ENCODE measurements at places on chromosomes 3 and 15.

GRCh38 chr3:54079314-54079713 lies 43.0 kb upstream of the CACNA2D3 start:
- DNase-seq, result no peak

GRCh38 chr3:59553076-59553475 lies 503.3 kb upstream of the CFAP20DC start:
- DNase-seq, result no peak

- DNase-seq, result no peak
Observed at GRCh38 chr3:135917927-135918597, 47.5 kb upstream of the PPP2R3A start.

DNA sequence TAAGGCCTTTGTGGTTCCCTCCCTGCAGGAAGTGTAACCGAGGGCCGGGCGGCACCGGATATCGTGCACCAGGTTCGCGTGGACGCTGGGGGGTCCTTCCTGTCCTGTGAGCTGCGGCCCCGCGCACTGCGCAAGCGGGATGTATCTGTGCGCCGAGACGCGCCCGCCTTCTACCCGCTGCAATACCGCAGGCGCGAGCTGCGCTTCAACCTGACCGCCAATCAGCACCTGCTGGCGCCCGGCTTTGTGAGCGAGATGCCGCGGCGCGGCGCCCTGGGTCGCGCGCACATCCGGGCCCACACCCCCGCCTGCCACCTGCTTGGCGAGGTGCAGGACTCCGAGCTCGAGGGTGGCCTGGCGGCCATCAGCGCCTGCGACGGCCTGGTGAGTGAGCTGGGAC lies 35.9 kb downstream of the SAXO2 start:
- DNase-seq, result no peak

DNA sequence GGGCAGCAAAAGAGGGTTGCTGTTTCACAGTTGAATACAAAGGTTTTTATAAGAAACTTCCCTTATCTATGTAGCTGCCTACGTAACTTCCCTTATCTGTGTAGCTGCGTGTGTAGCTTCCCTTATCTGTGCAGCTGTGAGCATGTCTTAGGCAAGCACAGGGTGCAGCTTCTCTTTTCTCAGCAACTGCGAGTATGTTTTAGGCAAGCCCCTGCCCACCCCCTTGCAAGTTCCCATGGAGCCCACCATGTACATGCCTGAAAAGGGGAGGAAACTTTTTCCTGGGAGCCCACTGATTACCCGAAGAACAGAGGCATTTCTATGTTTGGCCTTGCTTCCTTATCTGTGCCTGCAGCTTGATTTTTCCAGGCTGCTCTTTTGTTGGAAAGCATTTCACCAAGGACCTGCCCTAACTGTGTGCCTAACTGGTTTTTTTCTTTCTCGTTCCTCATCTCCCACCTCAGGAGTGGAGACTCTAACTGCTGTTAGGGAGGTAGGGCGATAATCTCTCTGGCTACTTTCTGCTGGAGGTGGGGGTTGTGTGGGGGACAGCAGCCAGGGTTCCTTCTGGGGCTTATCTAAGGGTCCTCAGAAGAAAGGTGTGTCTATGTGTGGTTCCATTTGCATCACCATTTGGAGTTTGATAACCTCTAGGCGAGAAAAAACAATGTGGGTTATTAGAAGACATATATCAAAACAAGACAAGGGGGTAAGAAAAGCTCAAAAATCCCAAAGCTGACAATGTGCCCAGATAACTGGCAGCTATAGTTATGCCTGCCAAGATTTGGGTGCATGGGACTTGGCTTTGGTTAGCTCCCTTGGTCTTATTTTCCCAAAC lies 26.0 kb downstream of the SORD start:
- no peak for DNase-seq

- DNase-seq, result no peak
Observed at GRCh38 chr3:174403831-174404230, 455.3 kb upstream of the NAALADL2 start.

DNA sequence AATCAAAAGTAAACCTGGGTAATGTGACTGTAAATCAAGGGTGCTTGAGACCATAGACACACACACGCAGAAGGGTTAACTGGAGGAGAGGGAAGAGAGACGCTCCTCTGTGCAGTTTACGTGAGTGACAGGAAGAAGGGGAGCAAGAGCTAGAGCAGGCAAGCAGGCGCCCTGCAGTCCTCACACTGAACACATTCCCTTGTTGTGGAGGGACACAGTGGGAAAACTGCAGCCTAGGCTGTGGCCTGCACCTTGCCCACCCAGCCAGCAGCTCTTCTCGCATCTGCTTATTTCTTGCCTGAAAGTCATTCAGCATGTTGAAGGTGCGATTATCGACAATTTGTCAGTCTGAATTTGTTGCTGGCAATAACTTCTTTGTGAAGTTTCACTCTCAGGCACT lies 24.2 kb downstream of the SOX2 start:
- DNase-seq, result no peak

GRCh38 chr15:99238849-99239248 lies 10.5 kb downstream of the TTC23 start:
- no peak for DNase-seq

DNA sequence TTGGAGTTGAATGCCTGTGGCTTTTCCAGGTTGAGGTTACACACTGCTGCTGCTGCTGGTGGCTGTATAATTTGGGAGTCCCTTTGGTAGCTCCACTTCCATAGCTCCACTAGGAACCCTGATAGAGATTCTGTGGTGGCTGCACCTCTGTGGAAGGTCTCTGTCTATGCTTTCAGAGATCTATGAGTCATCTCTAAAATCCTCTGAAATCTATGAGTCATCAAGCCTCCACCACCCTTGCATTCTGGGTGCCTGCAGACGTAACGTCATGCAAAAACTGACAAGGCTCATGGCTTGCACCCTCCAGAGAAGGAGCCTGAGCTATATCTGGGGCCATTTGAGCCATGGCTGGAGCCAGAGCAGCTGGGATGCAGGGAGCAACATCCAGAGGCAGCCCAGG lies 1037.0 kb upstream of the CFAP20DC start:
- DNase-seq, result no peak

GRCh38 chr3:135987661-135988060 lies 22.1 kb downstream of the PPP2R3A start:
- no peak for DNase-seq

Measured in SJSA1 (cell line).